Renal pelvis (tissue), 12 donors: ENCODE measurements at places on chromosomes 12 and 14. TPM values are rescaled to one million over a fixed set of nuclear protein-coding genes. Genes with fewer than 3 reads are reported as not detected.

PSMC6 gene
- 159 TPM for polyA plus RNA-seq

FOXA1 gene
- polyA plus RNA-seq = 5.1 TPM

NRXN3 gene
- polyA plus RNA-seq = 6.4 TPM

KSR2 gene
- polyA plus RNA-seq = 1.1 TPM

CCDC60 gene
- polyA plus RNA-seq = not detected

CLEC1B gene
- polyA plus RNA-seq = 1.2 TPM

ABCB9 gene
- 10.1 TPM for polyA plus RNA-seq

AKAP3 gene
- 4.7 TPM for polyA plus RNA-seq

ABCC9 gene
- 23.4 TPM for polyA plus RNA-seq

SIX1 gene
- polyA plus RNA-seq = 6.3 TPM

TAS2R50 gene
- polyA plus RNA-seq = 0.09 TPM

LRRC10 gene
- polyA plus RNA-seq = not detected

KRT85 gene
- not detected for polyA plus RNA-seq

MDGA2 gene
- polyA plus RNA-seq = 2.8 TPM

SLC5A8 gene
- polyA plus RNA-seq = 36.5 TPM

SMIM41 gene
- polyA plus RNA-seq = 0.61 TPM

CMA1 gene
- polyA plus RNA-seq = not detected

SLC6A12 gene
- 18.2 TPM for polyA plus RNA-seq

LRRIQ1 gene
- polyA plus RNA-seq = 31.7 TPM

OTX2 gene
- polyA plus RNA-seq = not detected

ZNF10 gene
- 30.0 TPM for polyA plus RNA-seq

STAT2 gene
- 139 TPM for polyA plus RNA-seq

SERPINA10 gene
- 0.31 TPM for polyA plus RNA-seq

GPX2 gene
- polyA plus RNA-seq = 1.1 TPM

POTEG gene
- polyA plus RNA-seq = not detected

KRT81 gene
- polyA plus RNA-seq = 0.11 TPM

NABP2 gene
- 28.3 TPM for polyA plus RNA-seq

SLC38A4 gene
- 28.3 TPM for polyA plus RNA-seq

P2RX2 gene
- 1.6 TPM for polyA plus RNA-seq

RBMS2 gene
- polyA plus RNA-seq = 41.8 TPM

FSCB gene
- polyA plus RNA-seq = not detected

SSTR1 gene
- polyA plus RNA-seq = 2.9 TPM

ALX1 gene
- 32.2 TPM for polyA plus RNA-seq

GPR135 gene
- 5.2 TPM for polyA plus RNA-seq

EIF5 gene
- polyA plus RNA-seq = 226 TPM

PSMD9 gene
- polyA plus RNA-seq = 57.2 TPM

SCAF11 gene
- 124 TPM for polyA plus RNA-seq

TM7SF3 gene
- polyA plus RNA-seq = 97.3 TPM

OLR1 gene
- 1.3 TPM for polyA plus RNA-seq

SERPINA5 gene
- 9.2 TPM for polyA plus RNA-seq

GLT1D1 gene
- polyA plus RNA-seq = 2.7 TPM

OR6C2 gene
- not detected for polyA plus RNA-seq

MDM1 gene
- polyA plus RNA-seq = 32.5 TPM

CLEC7A gene
- 1.9 TPM for polyA plus RNA-seq

HOXC6 gene
- polyA plus RNA-seq = 28.7 TPM

NEUROD4 gene
- polyA plus RNA-seq = not detected

CCDC38 gene
- polyA plus RNA-seq = 0.24 TPM

TAS2R42 gene
- polyA plus RNA-seq = not detected

SCNN1A gene
- polyA plus RNA-seq = 105 TPM

TAS2R8 gene
- not detected for polyA plus RNA-seq

FAM161B gene
- polyA plus RNA-seq = 15.8 TPM

MOK gene
- 42.0 TPM for polyA plus RNA-seq

BHLHE41 gene
- polyA plus RNA-seq = 3.1 TPM

HOXC12 gene
- not detected for polyA plus RNA-seq

ARHGAP9 gene
- polyA plus RNA-seq = 3.4 TPM

SH2B3 gene
- 17.9 TPM for polyA plus RNA-seq

KRT6C gene
- not detected for polyA plus RNA-seq

SMAGP gene
- polyA plus RNA-seq = 23.9 TPM

LBHD2 gene
- not detected for polyA plus RNA-seq
